Sciatic nerve (tissue), 2 donors: ENCODE measurements at places on chromosomes 13 and 19.

DNA sequence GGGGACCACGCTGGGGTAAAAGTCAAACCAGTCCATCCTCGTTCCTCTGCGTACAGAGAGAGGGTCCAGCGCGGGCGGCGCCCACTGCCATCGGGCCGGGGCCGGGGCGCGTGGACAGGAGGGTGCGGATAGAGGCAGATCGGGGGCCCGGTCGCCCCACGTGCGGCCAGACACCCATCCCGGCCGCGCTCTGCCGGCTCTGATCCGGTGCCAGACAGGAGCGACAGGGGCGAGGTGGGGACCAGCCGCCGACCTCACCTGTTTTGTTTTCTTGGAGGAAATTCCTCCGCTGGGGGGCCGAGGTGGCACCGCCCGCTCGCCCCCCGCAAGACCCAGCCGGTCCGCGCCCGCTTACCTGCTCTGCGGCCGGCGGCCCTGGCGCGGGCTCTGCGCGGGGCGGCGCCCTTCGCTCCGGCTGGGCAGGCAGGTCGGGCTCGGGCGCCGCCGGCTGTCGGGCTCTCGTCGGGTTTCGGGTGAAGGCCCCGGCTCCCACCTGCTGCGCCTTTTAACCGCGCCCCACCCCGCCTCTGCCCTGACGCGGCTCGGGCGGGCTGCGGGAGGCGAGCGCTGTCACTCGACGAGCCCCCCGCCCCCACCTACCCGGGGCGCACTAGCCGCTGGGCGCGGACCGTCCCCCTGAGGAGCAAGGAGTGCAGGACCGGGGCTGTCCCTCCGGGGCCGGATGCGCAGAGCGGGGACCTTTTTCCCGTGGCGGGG is at the start of gene GJB6:
Gene GJB6 (minus strand): TSS at position 481 of the 717 bp plus-strand sequence. CDS start 8,839 bp downstream, outside the sequence.
- no peak for DNase-seq

GRCh38 chr13:73767747-73768315 is 366.4 kb downstream of the KLF12 start:
- DNase-seq = no peak

GRCh38 chr19:29533578-29534544 is 8.1 kb downstream of the VSTM2B start:
- peak; percentile 25 for DNase-seq

GRCh38 chr13:110925023-110925612 is 10.2 kb upstream of the ANKRD10 start:
- no peak for DNase-seq

DNA sequence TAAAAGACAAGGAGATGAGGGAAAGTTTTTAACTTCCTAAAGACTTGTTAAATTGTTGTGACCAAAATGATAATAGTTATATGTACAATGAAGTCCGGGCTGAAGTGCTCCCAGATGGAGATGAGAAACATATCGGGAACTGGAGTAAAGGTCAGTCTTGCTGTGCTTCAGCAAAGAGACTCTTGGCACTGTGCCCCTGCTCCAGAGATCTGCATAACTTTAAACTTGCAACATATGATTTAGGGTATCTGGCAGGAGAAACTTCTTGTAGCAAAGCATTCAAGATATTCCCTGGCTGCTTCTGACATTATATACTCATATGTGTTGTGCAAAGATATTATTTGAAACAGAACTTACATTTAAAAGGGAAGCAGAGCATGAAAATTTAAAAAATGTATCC is 786.6 kb upstream of the SLITRK6 start:
- DNase-seq = no peak

DNA sequence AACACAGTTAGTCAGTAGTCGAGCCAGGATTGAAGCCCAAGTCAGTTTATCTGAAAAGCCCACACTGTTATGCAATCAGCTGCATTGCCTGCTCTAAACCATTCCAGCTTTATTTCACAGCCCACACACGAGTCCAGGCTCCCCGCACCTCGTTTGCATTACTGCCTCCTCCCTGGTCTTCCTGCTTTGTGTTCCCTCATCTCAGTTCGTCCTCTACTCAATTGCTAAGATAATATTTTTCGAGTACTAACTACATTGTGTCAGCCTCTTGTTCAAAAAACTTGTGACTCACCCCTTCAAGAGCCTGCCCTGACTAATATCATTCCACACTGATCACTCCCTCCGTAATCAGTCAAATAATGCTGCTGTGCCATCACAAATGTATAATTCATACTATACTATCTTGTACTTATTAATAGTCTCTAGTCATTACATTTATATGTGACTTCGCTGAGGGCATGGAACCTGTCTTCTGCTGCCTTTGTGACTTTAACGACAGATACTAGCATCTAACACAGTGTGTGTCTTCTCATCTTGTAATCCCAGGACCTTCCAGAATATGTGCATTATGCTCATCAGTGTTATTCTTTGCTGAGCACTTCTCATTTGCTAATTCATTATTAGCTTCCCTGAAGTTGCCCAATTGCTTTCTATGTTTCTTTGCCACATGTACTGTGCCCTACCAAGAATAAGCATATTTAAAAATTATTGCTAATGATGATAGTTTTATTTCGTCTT is 26.2 kb upstream of the WDFY2 start:
- no peak for DNase-seq

DNA sequence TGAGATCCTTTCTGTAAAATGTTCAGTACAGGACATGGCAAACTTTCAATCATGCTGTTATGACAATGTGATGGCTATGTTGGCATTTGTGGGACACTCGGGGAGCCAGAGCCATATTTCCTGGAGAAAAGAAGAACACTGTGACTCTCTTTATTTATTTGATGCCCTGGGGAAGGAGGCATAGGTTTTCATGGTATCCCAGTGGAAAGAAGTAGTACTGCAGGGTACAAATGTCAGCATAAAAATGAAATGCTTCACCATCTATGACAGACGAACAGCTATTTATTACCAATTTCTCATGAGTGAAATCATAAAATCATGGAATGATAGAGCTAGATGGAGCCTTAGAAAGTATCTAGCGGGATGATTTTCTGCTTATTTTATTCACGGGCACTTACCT is 217.1 kb downstream of the COL4A1 start:
- no peak for DNase-seq

DNA sequence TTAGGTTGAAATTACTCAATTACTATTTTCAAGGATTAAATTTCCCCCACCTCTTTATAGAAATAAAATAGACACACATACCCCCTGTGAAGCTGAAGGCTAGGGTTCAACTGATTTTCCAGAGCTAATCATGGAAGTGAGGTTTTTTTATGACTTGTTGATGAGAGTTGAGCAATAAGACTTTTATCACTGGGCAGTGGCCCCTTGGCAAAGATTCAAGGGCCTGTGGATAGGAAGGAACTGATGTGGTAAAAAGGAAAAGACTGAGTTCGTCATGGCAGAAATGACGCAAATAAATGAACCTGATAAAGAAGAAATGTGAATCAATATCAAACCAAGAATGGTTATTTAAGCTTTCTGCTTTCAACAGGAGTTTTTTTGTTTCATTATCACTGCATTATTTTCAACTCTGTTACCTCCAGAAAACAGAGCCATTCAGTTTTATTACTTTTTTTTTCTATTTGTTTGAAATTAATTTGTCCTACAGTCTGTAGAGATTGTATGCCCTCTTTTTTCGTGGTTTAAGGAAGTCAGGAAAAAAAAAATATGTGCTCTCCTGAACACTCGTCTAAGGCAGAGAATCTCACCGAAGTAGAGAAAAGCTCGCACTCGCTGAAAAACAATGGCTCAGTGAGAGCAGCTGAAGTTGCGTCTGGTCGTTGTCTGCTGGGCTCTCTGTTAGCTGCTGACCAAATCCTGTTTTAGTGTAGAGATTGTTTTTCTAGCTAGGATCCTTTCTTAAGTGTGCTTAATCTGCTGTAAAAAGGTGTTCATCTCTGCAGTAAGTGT is 38.9 kb downstream of the STOML3 start:
- DNase-seq = no peak
